ENCODE measurements at places on chromosomes 7 and 10.
A peak's percentile ranks its signal among the peaks of the same experiment; 100 is the strongest.

DNA sequence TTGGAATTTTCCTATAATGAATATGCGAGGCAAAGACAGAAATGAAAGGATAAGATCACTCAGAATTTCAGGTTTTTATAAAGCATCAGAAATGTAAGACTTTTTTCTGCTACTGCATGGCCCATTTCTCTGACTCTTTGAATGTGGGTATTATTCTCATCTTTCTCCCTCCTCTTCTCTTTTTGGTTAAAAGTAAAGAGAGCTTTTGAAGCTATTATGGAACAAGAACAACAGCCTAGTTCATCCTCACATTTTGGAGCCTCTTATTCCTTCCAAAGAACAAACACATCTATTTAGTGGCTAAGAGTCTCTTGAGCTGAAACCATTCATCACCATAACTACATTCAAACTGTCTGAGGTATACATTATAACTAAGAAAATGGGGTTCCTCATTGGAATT is 19.4 kb upstream of the ATRNL1 start:
- no peaks in the 10 kb centered on the region for H3K27me3 ChIP-seq
- no peaks in the 10 kb centered on the region for H3K36me3 ChIP-seq
- no peaks in the 10 kb centered on the region for H3K4me1 ChIP-seq
- no peak overlapping the region for H3K27ac ChIP-seq

DNA sequence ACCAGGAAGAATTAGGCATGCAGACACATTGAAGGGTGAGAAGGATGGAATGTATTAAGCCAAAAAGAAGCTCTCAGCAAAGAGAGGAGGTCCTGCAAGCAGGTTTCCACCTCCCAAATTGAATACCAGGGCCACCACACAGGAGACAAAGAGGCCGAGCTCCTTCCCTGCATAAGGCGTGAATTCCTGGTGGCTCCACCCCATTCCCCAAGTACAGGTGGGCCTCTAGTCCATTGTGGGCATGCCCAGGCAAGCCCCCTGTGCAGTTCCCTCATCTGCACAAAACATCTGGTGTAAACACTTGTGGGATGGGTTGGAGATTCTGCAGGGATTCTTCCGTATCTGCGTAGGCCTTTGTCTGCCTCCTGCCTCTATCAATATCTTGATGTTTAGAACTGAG is 817.5 kb downstream of the NRG3 start:
- H3K27ac ChIP-seq: no peak overlapping the region
- H3K36me3 ChIP-seq: no peaks in the 10 kb centered on the region

- no peaks in the 10 kb centered on the region for H3K27me3 ChIP-seq
- H3K4me1 ChIP-seq: no peaks in the 10 kb centered on the region
- H3K4me3 ChIP-seq: no peak overlapping the region
- peak overlapping the region; percentile 45 for H3K27ac ChIP-seq
- no peaks in the 10 kb centered on the region for H3K36me3 ChIP-seq
Observed at GRCh38 chr7:36279200-36279925, 110.3 kb upstream of the ANLN start.

DNA sequence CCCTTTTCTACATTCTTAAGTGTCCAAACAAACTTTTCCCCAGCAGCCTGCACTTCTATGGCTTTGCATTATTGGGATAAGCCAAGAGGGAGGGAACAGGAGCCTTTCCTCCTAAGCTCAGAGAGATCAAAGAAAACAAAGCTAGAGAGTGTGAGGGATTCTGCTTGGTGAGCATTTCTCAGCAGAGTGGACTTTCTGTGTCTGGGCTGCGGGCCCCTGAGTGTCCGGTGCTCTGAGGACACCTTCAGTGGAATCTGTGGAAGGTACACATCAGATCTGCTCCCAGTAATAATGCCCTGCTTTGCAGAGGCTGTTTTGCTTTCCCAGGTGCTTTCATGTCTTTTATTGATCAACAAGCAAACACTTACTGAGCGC is 50.2 kb downstream of the KCNMA1 start:
- no peak overlapping the region for H3K4me3 ChIP-seq
- peak overlapping the region; percentile 26 for H3K27ac ChIP-seq
- no peak for DNase-seq

DNA sequence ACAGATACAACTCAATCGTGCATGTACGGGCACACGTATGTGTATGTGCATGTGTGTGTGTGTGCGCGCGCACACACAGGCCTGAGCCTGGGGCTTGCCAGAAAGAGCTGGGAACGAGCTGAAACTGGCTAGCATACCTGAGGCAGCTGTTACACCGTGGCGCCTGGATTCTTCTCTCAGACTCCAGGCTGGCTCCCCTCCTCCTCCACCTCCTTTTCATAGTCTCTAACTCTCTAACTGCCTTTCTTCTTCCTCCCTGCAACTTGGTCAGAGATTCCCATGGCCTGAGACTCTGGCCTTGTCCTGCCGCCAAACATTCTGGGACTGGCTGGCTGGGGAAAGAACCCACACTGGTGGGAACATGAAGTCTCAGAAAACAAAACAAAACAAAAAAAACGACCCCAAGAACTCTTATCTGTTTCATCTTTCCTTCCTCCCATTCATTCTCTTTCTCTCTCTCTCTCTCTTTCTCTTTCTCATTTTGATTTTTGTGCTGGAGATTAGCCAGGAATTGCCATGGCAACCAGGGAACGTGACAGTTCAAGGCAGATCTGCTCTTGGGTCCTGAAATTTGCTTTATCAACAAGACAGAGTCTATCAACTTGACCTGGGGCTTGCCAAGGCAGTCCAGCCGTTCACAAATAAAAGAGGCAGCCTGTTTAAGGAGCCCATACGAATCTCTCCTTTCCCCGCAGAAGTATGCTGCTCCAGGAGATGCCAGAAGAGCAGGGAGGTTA is 76.8 kb upstream of the SEM1 start:
- H3K27me3 ChIP-seq: peaks cover 25% of the 10 kb centered on the region
- DNase-seq: no peak
- H3K4me3 ChIP-seq: no peak overlapping the region
- H3K36me3 ChIP-seq: no peaks in the 10 kb centered on the region
- H3K4me1 ChIP-seq: no peaks in the 10 kb centered on the region

Data from breast epithelium (tissue), 4 donors.